ENCODE measurements at places on chromosomes 4 and X. TPM values are rescaled to one million over a fixed set of nuclear protein-coding genes. Genes with fewer than 3 reads are reported as not detected.

DNA sequence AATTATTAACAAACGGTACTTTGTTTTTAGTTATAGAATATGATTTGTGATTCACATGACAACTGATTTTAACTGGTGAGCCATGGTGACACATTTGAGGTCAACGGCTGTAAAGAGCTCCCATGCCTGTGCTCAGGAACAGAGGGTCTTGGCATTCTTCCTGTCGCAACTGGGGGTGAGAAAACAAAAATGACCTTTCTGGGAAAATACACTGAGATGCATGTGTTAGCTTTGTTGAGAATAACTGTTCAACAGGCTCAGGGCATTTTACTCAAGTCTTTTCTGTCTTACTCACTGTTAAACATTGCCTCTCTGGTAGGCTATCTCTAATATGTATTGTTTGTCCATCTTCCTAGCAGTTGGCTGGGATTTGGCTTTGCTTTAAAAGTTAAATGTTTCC, 57.1 kb upstream of the HPGD start:
- no peak for DNase-seq

Gene ADH4
- polyA plus RNA-seq = 1.1 TPM

Gene NAP1L2
- 3.4 TPM for polyA plus RNA-seq

- no peak for DNase-seq
Observed at GRCh38 chrX:19625612-19626011, 110.3 kb upstream of the MAP3K15 start.

- no peak for DNase-seq
Observed at GRCh38 chr4:120838784-120839183, 83.7 kb downstream of the PRDM5 start.

DNA sequence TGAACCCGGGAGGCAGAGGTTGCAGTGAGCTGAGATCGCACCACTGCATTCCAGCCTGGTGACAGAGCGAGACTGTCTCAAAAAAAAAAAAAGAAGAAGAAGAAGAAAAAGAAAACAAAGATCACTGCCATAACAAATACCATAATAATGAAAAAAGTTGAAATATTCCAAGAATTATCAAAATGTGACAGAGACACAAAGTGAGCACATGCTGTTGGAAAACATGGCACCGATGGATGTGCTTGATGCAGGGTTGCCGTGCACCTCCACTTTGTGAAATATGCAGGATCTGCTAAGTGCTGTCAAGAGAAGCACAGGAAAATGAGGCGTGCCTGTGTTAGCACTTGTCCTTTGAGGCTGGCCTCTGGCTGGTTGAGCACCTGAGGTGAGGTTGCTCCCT, 133.3 kb downstream of the STK32B start:
- no peak for DNase-seq

DNA sequence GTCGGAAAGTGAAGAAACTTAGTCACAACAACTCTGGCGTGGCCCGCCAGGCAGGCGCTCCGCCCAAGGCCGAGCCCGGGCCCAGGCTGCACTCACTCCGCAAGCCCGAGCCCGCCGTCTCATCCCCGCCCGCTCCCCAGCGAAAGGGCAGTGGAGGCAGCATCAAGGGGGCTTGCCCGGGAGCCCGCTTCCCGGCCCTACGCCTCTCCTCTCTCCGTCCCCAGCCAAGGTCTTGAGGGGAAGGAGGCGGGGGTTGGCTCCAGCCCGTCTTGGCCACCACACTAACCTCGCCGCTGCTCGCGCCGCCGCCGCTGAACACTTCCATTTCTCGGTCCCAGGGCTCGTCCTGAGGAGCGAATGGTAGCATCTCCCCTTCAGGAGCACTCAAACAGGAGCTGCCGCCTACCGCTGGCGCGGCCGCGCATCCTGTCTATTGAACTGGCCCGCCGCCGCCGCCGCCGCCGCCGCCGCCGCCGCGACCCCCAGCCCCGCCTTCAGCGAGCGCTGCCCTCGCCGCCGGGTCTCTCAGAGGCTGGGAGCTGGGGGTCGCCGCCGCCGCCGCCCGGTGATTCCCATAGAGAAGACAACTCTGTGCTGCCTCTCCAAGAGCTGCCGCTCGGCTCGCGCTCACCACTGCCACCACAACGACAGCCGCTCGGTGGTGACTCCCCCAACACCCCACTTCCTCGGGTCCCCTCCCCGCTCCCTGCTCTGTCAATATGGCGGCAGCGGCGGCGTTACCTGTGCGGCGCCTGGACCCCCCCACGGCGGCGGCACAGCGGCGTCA, at the start of gene RPS6KA6:
RPS6KA6 (minus strand) TSS at position 667 of the 787 bp plus-strand sequence; CDS start at position 367, 300 bp downstream.
- DNase-seq = peak; percentile 14

DNA sequence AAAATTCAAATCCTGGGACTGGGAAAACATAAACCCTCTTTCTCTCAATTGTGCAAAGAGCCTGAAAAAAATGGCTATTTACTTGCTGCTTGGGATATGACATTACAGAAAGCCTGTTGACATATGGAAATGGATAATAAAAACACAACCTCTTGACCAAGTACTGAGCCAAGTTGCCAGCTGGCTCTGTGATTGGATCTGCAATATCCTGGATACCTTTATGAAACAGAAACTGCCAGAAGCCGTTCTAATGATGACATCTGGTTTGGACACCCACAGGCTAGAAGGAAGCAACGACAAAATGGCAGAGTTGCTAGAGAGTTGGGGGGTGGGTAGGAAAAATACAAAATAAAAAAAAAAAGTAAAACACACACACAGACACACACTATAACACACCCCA, 481.4 kb downstream of the FAT4 start:
- DNase-seq = no peak

- no peak for DNase-seq
Observed at GRCh38 chr4:102288497-102288896, 56.8 kb downstream of the SLC39A8 start.

GRCh38 chrX:41491267-41492004, 44.3 kb downstream of the NYX start:
- no peak for DNase-seq

DNA sequence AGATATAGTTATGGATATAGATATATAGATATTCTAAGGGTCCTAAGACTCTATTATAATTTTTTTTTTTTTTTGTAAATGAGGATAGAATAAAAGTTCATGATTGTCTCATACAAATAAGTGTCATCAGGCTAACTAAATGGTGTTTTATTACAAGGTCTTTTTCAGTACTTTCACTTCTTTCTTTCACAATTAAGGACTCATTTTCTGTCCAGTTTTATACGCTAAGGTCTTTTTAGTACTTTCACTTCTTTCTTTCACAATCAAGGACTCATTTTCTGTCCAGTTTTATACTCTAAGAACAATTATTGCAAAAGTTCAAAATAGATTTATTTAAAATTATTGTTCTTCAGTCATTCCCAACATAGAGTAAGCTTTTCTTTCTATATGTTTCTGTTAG, 32.7 kb downstream of the RUFY3 start:
- no peak for DNase-seq

Gene PAGE4
- 0.48 TPM for polyA plus RNA-seq

Data from left renal pelvis (tissue), 4 donors.